ENCODE measurements at places on chromosomes 2 and 18.
A peak's percentile ranks its signal among the peaks of the same experiment; 100 is the strongest.

DNA sequence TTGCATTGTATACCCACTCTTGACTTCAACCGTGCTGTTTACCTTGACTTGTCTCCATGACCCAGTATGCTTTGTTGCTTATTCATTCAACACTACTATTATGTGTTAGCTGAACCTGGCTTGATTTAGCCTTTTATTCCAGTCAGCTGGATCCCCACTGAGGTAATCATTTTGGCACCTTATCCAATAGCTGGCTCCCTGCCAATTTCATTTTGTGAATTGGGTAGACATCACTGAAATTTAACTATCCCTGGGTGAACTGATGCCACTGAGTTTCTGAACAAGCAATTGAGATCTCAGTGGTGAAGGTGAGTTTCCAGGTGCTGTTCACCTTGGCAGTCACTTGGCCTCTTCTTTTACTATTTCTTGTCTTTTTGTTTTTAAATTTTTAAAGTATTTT is 584.3 kb downstream of the ADCYAP1 start:
- DNase-seq = no peak

DNA sequence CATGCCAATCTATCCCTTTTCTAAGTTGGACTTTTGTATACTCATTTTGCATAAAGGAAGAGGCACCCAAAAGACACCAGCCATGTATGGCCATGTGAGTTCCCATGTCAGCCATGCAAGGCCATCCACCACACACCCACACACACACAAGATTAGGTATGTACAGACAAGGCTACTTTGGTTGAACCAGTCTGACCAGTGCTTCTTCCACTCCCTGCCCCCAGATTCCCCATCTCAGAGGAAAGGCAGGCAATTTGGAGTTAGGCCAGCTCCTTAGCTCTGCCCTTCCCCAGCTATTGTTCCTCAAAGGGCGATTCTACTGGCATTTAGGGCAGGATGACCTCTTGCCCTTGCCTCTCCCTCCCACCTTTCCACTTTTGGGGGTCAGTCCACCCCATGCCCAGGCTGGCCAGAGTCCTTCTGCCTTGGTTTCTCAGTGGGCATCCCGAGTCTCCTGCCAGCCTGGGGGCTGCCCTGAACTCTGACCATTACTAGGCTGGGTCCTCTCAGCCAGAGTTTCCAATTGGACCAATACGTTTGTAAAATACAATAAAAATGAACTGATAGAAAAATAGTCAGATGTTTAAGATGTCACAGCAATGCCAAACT is 101.1 kb downstream of the ZBTB7C start:
- no peak for DNase-seq

DNA sequence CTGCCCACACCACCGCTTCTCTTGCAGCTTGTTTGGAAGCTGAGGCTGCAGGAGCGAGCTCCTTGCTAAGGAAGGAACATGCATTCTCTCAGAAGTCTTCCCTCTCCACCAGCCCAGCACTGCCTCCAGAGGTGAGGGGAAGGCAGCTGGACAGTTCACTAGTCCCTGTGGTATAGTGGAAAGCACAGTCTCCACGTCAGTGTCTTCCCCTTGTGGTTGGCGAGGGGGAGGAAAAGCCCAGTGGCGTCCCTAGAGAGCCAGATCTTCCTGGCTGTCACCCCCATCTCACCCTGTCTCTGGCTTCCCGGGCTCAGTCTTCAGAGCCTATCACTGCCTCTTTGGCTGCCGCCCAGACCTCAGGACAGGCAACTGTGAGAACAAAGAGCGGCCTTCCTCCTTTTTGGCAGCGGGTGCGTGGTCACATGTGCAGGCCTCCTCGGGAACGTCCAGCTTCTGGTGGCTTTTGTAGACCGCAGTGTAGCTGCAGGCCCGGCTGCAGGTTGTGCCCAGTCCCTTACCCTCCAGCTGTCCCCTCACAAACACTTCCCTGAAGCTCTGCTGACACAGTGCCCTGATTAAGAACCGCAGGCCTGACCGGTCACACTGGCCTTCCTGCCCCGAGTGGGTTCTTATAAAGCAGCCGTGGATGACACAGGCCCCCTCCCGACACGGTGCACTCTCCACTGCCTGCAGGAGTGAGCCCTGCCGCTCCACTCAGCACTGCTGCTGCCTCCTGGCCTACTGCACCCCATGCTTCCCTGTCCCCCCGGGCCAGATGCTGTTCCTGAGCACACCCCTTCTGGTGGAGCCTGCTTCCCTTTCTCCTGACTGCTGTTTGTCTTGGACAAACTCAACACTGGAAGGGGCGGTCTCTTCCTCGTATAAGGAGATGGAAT is 90.9 kb downstream of the RNF144A start:
- DNase-seq = peak; percentile 60

DNA sequence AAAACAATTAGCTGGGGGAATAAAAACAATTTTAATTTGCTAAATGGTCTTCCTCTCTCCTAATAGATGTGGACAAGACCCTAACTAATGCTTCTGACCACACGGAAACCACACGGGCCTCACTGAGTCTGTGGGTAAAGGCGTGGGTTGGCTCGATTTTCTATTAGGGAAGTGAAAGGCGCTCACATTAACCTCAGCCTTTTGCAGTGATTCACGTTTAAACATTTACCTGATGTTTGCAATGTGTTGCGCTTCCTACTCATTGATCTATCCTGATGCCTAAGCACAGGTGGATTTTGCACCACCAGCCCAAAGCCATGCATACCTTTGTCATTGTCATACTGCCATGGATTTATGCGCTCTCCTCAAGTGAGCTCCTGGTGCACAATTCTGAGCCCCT is 35.6 kb upstream of the NRP2 start:
- DNase-seq = no peak

GRCh38 chr18:22408059-22408458 is 9.7 kb downstream of the CTAGE1 start:
- DNase-seq = no peak

DNA sequence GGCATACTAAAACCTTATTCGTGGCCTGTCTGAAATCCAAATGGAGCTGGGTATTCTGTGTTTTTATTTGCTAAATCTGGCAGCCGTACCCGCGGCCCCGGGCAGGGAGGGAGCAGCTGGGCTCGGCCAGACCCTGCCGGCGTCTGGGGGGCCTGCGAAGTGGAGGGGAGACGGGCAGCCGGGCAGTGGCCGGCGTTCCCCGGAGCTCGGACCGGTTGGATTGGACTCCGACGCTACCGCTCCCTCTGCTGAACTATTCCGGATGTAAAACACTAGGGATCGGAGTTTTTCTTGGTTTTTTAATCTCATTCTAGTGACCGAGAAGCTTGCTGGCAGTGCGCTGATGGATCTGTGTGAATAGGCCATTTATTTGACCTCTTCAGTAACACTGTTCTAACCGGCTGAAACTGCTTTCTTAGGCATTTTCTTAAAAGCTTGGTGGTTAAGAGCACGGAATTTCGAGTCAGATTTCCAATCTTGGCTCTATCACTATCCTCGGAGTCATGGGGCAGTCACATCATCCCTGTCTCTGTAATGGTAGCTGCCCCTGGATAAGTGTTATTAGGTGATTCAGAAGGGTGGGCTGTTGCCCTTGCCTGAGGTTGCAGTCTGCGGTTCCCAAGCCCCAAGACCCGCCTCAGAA is 694 bp downstream of the UNC50 start:
- DNase-seq = peak; percentile 49

GRCh38 chr2:152303951-152304350 is 31.0 kb upstream of the FMNL2 start:
- DNase-seq = no peak

DNA sequence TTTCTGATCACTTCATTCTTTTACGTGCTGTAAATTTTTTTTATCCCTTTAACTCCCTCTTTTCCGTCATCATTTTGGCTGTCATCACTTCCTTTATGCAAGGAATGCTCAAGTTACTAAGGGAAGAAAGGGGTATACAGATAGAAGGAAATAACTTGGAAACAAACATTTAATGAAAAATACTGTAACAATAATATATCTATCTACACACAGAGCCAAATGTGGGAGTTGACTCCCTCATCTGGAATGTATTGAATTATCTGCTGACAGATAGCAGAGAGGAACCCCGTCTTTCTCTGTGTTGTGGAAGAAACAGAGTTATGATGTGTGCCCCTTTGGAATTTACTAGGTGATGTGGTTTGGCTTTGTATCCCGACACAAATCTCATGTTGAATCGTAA is 182.5 kb upstream of the NXPH2 start:
- DNase-seq = no peak

DNA sequence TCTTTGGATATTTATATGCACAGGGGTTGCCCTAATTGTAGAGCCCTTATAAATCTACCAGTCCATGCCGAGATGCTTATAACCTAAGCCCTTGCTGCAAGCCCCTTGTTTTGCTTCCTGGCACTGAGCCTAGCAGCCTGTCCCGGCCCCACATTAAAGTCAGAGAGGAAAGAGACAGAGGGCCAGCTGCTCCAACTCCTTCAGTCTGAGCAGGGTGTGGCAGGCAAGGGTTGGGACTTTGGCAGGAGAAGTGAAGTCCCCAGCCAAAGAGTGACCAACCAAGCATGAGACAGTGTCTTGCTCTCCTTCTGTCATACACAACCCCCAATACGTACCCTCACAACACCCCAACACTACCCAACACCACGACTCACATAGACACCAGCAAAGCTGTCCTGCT is 54.7 kb upstream of the FZD7 start:
- DNase-seq = no peak

GRCh38 chr2:221549143-221549542 is 23.0 kb downstream of the EPHA4 start:
- no peak for DNase-seq

GRCh38 chr2:916935-917334 is 33.7 kb upstream of the SNTG2 start:
- DNase-seq = no peak

DNA sequence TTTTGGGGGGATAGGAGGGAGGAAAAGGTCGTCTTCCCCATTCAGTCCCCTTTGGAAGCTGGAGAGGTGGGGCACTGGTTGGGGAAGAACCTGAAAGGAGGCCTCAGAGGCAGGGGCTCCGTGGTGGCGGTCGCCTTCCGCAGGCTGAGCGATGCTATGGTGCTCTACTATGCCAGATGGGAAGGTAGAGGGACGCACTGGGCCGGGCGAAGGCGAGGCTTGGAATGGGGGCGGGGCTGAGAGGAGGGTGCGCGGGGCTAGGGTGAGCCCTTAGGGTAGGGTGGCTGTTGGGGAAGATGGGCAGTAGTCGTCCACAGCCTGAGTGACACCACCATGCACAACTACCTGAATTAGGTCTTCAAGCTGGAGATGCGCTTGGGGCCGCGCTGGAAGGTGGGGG is 11.1 kb downstream of the ZAP70 start:
- DNase-seq = no peak

- DNase-seq = no peak
These were observed 12.4 kb downstream of the ZSCAN30 start for GRCh38 chr18:35277633-35278032.

GRCh38 chr2:61688369-61689334 is 150.5 kb upstream of the XPO1 start:
- no peak for DNase-seq

- DNase-seq = no peak
These were observed 357.3 kb downstream of the ZEB2 start for GRCh38 chr2:144162652-144163051.

DNA sequence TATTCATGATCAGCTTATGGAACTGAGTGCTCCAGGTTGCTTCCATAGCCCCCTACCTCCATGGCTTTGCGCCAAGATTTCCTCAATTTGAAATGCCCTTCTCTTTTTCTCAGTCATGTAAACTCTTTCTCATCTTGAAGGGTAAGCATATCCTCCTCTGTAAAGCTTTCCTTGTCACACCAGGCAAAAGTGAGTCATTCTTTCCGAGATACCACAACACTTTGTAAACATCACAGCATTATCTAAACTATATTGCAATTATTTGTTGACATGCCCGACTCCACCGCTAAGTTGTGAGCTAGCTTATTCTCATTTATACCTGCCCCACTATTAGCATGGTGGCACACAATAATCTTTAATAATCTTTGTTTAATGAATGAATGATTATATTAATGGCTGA is 419.5 kb upstream of the CHST9 start:
- DNase-seq = no peak

DNA sequence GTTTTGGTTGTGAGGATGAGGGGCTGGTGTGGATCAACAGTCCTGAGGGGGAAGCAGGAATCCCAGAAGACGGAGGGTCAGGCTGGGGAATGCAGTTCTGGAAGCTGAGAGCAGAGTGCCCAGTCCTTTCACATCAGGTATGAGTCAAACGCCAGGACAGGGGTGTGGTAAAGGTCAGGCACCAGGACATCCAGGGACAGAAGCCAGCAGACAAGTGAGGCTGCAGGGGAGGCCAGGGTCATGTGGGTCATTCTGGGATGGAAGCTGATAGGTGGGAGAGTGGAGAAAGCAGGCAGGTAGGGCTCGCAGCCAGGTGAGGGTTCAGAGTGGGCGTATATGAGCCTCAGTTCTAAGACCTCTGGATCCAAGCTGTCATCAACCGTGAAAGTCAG is 12.8 kb upstream of the GNLY start:
- no peak for DNase-seq

DNA sequence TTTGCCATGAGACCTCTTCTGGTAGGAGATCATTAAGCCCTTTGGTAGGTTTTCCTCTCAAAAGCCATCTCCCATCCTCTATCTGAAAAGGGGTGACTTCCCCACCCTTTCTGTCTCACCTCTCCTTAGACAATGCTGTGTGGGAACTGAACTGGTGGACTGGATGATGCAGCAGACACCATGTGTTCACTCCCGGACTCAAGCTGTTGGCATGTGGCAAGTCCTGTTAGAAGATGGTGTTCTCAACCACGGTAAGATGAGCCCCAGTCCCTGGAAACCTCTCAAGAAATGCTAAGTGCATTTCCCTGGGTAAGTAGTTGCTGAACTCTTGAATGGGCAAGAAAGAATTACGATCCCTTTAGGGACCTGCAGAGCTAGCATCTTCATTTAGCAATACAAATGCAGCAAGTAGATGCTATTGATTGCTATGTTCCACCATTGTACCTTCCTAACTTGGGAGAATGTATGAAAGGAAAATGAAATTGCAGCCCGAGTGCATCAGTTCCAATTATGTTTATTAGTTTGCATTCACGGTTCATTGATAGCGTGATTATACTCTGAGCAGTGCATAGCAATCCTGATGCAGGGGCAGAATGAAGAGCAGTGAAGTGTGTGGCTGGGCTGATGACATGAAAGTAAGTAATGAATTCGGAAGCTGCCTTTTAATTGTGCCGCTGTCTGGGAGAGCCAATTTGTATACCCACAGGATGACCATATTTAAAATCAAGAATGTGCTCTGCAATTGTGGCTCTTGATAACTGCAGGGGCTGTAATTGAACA is 110.0 kb upstream of the MAP3K20 start:
- DNase-seq = no peak

DNA sequence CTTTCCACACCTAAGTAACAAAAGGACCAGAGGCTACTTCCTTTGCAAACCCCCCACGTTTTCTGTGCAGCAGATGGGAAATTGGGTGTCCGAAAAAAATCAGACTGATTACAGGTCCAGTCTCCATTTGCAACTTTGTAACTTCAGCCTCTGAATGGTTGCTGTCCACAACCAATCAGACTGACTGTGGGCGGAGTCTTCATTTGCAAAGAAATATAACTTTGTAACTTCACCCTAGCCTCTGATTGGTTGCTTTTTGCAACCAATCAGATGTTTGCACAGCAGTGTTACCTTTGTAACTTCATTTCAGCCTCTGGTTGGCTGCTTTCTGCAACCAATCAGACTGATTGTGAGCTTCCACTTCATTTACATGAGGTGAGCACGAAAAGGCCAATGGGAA is 27.8 kb upstream of the CACNB4 start:
- no peak for DNase-seq

GRCh38 chr2:42812899-42813479 is 20.6 kb upstream of the HAAO start:
- no peak for DNase-seq

Measured in stromal cell of bone marrow (primary cell).